ENCODE measurements at places on chromosomes 12 and 14.

- no peak overlapping the region for H3K27ac ChIP-seq
- peaks cover 4% of the 10 kb centered on the region for H3K4me1 ChIP-seq
- H3K36me3 ChIP-seq, result no peaks in the 10 kb centered on the region
- no peaks in the 10 kb centered on the region for H3K27me3 ChIP-seq
Observed at GRCh38 chr12:123085730-123086487, 65.0 kb downstream of the PITPNM2 start.

DNA sequence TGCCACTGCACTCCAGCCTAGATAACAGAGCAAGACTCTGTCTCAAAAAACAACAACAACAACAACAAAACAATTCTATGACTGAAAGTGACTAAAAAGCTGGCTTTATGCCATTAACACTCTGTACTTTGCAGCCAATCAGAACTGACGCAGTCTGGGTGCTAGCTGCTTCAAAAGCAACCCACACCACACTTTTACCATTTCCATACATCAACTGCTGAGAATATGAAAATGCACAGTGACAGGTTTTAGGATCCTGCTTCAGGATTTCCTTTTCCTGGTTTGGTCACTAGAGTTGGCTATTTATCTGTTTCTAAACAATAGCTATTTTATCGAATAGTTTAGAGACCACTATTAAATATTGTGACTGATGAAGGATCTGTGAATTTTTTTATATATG lies 23.1 kb upstream of the P2RX4 start:
- no peaks in the 10 kb centered on the region for H3K27me3 ChIP-seq
- no peak overlapping the region for H3K4me3 ChIP-seq
- H3K27ac ChIP-seq, result no peak overlapping the region
- no peak for DNase-seq
- H3K36me3 ChIP-seq, result no peaks in the 10 kb centered on the region

GRCh38 chr12:126926023-126926594 lies 1340.9 kb upstream of the TMEM132C start:
- H3K4me1 ChIP-seq, result no peaks in the 10 kb centered on the region
- H3K27me3 ChIP-seq, result no peaks in the 10 kb centered on the region
- no peak overlapping the region for H3K27ac ChIP-seq
- no peak for DNase-seq
- no peaks in the 10 kb centered on the region for H3K36me3 ChIP-seq

DNA sequence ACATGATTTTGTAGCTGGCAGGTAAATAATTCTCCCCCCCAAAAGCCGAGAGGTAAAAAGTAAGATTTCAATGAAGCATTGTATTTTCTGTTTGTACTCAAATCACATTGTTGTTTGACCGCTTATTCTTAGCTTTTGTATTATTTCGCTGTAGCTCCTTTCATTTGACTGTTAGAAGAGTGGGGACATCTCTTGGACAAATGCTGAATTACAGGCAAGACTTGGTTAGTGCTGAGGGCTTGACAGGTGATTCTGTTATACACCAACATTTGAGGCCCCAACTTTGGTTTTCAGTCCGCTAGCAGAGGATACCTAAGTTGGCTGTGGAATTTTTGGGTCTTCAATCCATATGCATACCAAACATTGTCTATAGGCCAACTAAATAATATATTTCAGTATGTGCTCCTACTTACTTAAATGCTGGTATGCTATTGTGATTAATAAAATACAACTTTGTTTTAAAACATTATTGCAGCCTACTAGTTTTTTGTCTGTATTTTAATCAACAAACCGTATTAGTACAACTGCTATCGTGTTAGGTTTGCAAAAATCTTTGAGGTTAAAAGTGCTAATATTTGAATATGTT lies 102.2 kb downstream of the ERC1 start:
- H3K36me3 ChIP-seq, result no peaks in the 10 kb centered on the region
- H3K27me3 ChIP-seq, result no peaks in the 10 kb centered on the region
- no peak for DNase-seq
- no peak overlapping the region for H3K4me3 ChIP-seq
- no peak overlapping the region for H3K27ac ChIP-seq
